ENCODE measurements at places on chromosomes 1 and 21.

- peak; percentile 49 for DNase-seq
Observed at GRCh38 chr1:98049370-98050135, 128.7 kb upstream of the DPYD start.

- peak; percentile 59 for DNase-seq
Observed at GRCh38 chr1:43885279-43885801, 48.3 kb upstream of the ARTN start.

- DNase-seq: no peak
Observed at GRCh38 chr1:244393604-244394176, 58.0 kb downstream of the ADSS2 start.

DNA sequence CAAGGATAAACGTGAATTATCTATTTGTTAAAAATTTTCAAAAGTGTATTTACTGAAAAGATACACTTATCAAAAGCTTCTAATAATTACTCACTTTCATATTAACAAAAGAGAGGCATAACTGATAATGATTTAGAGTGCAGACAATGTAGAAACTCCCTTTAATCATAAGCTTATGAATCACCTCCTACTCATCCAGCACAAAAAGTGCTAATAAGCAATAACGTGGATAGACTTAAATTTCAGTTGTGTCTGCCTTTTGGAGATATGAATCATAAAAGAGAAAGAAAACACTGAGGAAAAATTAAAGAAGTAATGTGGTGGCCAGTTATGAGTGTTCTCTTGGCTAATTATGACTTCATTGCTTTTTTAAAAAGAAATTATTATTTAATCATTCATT is 827.6 kb upstream of the B3GALT2 start:
- DNase-seq: no peak

GRCh38 chr21:38351176-38351959 is 94.6 kb downstream of the KCNJ15 start:
- DNase-seq: no peak

DNA sequence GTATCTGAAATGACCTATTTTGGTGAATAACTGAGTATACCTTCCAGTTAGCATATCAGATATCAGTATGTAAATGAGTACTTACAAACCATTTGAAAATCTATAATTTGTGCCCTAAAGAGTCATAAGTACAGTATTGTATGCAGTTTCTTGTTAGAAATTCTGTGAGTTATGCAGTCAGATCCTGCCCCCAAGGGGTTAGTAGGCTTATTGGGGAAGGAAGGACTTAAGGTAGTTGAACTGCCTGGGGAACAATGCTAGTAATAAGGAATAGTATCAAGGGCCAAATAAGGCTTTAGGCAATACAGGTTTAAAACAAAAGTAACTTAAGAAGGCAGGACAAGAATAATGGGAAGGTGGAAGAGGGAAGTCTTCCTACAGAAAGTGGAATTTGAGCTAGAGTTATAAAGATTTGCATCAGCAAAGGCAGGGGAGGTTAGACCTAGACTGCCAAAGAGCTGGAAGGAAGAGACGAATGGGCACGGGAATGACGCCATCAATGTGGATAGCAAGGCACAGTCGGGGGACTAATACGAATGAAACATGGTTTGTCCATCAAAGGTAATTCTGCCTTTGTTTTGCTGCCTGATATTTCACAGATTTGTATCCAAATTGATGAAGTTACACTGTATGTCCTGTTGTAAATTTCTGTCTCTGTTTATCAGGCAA is 182.9 kb upstream of the DPYD start:
- DNase-seq: no peak

- no peak for DNase-seq
Observed at GRCh38 chr1:87812871-87813577, 484.3 kb downstream of the LMO4 start.

GRCh38 chr1:201955729-201956143 is 433 bp downstream of the TIMM17A start:
- DNase-seq: no peak

- no peak for DNase-seq
Observed at GRCh38 chr1:116513956-116514355, 56.9 kb downstream of the CD58 start.

- DNase-seq: no peak
Observed at GRCh38 chr1:152112101-152112884, 3.0 kb downstream of the TCHH start.

All from nephron progenitor cell (in vitro differentiated cells).